ENCODE measurements at places on chromosomes 5 and 9.
A peak's percentile ranks its signal among the peaks of the same experiment; 100 is the strongest.

DNA sequence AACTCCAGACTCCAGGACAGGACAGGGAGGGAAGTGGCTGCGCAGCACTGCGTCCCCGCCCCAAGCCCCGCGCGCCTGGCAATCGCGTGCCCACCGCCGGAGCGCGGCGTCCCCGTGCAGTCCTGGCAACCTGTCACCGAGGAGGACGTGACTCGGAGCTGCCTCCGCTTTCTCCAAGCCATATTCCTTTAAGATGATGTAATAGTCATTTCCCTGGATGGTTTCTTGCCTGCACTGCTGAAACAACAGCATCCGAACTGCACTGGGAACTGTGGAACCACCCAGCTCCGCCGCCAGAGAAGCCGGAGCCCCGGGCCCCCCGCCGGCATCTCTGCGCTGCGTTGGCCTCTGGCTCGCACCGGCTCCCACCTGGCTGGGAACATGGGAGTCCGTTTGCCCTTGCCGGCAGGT lies 34.5 kb downstream of the KCTD16 start:
- DNase-seq, result peak; percentile 52

DNA sequence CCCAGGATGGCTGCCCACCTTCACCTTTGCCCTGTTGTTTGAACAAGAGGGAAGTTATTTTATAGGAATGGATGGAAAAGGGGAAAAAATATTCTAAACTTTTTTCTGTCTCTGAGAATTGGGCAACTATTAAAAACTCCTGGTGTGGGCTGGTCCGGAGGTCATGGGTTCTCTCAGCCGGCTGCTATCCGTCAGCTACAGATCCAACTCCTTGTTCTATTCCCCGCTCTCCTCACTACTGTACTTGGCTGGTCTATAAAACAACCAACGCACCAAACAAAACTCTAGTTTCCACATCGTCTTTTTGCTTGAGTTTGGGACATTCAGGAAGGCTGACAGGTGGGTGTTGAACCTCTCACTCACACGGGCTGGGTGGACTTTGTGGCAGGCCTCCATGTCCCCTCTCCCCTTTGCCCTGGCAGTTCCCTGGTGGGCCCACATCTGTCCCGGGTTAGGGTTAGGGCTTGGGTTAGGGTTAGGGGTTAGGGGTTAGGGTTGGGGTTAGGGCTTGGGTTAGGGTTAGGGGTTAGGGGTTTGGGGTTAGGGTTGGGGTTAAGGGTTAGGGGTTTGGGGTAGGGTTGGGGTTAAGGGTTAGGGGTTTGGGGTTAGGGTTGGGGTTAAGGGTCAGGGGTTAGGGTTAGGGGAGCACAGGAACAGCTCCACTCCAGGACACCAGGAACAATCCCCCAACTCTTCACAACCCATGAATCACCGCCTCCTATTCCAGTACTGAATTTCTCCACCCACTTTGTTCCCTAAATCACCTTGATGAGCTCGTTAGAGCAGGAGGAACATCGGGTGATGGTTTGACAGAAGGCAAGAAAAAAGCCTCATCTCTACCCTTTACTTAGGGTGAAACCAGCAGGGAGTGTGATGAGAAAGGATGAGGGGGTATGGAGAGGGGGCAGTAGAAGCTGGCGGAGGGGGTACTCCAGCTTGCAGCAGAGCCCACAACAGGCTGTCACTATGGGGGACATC lies 302.1 kb upstream of the IRX4 start:
- DNase-seq, result no peak

DNA sequence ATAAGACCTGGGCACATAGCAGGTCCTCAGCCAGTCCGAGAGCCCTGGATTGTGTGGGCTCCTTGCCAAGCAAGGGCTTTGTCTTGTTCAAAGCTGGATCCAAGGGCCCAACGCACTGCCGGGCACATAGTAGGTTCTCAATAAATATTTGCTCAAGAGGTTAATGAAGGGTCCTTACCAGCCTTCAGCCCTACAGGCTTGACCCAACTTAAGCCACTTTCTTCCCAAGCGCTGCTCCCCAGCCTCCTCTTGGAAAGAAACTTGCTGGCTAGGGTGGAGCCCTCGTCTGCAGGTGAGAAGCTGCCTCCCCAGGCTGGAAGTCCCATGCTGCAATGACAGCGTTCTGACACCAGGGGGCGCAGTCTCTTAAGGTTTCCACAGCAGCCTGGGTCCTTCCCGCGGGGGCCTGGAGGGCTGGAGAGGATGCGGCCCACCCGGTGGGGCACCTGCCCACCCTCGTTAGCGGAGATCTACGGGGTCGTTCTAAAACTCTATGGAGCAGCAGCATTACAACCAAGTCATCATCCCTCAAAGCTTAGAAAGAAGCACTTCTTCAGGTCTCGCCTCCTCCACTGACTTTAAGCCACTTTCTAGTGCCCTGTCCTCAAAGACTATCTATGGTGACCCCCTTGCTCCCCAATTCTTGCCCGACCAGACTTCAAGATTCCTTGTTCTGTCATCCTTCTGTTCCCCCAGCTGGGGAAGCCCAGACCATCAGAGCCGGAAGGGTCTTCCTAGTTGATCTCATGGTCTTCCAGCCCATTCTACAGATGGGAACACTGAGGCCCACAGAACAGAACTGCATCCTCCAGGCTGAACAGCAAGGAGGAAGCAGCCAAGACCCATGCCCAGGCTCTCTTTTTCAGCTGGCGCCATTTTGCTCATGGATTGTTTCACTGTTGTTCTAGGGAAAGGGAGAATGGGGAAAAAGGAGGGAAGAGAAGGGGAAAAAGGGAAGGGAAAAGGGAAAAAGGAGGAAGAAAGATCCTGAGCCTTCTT lies 115.4 kb downstream of the LHX2 start:
- DNase-seq, result peak; percentile 51

GRCh38 chr9:94929369-94929756 lies 202.9 kb downstream of the AOPEP start:
- DNase-seq, result no peak

DNA sequence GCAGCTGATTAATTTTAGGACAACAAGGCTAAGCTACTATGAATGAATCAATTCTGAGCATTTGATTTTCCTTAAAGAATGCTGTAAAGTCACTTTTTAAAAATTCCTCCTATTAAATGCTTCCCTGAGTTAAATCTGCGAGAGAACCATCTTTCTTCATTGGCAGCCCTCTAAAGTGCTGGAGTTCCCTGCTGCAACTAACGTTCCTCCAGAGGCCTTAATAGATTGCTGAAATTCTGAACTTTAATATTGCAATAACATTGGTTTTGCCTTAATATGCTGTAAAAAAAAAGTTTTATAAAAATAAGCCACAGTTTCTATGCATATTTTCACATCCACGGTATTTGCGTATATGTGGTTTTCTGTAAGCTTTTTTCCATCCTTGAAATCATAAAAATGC lies 298.0 kb upstream of the PIK3R1 start:
- no peak for DNase-seq

GRCh38 chr9:7058473-7058872 lies 300.7 kb downstream of the KDM4C start:
- DNase-seq, result peak; percentile 33

DNA sequence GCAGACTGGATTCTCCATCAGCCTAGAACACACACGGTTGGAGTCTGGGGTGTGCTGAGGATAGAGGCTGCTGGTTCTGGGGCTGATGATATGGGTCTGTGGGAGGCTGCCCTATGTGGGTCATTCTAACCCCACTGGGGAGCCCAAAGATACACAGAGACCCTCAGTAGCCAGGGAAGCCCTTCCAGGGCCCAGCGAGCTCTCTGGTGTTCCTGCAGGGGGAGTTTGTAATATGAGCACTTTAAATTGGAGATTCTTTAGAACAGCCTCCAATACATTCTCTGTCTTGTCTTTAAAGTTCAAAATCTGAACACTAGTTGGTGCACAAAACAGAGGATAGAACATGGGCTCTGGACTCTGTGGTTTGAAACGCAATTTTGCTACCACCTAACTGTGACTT lies 2.4 kb downstream of the ACTL7A start:
- no peak for DNase-seq

DNA sequence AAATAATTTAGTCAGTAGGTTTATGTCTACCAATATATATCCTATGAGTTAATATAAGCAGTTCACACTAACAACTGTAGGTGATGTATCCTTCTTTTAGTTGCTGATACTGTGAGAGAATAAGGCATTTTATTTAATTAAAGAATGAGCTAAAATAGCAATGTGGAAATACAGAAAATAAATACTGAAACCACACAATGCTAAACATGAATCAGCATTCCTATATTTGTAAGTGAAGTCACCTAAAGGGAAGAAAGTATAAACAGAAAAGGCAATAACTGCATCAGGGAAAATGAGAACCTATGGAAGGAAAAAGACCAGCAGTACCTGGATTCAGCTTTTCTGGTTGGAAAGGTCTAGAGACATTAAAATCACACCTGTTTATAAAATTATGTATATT lies 336.0 kb downstream of the PDE4D start:
- DNase-seq, result no peak
